ENCODE measurements at places on chromosomes 16 and 17.

DNA sequence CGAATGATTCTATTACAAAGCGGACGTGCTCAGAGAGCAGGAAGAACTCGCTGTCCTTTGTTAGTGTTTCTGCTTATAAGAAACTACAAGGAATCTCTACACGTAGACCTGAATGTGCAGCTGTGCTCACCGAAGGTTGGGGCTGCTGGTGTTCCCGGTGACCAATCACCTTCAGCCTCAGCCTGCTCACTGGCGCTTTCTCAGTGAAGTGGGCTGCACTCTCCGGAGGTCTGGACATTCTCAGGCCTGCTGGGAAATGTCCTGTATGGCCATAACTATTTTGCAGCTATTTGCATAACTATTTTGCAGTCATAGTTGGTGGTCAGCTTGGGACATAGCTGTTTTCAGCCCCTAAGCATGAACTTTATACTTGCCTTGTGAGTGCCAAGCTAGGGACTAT, 9.7 kb upstream of the CIAO3 start:
- DNase-seq: no peak

DNA sequence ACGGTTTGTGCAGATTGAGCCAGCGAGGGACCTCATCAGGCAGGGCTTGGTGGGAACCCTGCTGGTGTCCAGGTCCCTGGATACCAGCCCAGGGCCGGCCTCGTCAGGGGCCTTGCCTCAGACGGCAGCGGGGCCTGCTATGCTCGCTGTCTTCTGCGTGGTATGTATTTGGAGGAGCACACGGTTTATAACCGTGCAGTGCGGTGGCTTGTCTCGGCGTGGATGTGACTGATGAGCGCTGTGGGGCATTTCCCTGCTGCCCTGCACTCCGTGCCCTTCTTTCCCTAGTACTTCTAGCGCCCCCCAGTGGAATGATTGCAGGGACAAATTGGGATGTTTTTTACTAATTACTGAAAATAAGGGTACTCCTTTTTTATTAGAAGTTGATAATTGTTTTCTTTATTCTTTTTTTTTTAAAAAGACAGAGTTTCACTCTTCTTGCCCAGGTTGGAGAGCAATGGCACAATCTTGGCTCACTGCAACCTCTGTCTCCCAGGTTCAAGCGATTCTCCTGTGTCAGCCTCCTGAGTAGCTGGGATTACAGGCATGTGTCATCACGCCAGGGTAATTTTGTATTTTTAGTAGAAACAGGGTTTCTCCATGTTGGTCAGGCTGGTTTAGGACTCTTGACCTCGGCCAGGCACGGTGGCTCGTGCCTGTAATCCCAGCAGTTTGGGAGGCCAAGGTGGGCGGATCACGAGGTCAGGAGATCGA, 15.3 kb downstream of the TBCD start:
- DNase-seq: peak; percentile 55

GRCh38 chr17:30363715-30364202, 15.0 kb upstream of the CPD start:
- no peak for DNase-seq

GRCh38 chr17:76700617-76701470, 9.9 kb downstream of the MXRA7 start:
- peak; percentile 38 for DNase-seq

GRCh38 chr17:1398931-1399678, 917 bp downstream of the YWHAE start:
- no peak for DNase-seq

- no peak for DNase-seq
Measured at GRCh38 chr17:49572806-49573420, 2.8 kb upstream of the NXPH3 start.

- no peak for DNase-seq
Measured at GRCh38 chr17:40194821-40195220, 17.6 kb downstream of the RAPGEFL1 start.

DNA sequence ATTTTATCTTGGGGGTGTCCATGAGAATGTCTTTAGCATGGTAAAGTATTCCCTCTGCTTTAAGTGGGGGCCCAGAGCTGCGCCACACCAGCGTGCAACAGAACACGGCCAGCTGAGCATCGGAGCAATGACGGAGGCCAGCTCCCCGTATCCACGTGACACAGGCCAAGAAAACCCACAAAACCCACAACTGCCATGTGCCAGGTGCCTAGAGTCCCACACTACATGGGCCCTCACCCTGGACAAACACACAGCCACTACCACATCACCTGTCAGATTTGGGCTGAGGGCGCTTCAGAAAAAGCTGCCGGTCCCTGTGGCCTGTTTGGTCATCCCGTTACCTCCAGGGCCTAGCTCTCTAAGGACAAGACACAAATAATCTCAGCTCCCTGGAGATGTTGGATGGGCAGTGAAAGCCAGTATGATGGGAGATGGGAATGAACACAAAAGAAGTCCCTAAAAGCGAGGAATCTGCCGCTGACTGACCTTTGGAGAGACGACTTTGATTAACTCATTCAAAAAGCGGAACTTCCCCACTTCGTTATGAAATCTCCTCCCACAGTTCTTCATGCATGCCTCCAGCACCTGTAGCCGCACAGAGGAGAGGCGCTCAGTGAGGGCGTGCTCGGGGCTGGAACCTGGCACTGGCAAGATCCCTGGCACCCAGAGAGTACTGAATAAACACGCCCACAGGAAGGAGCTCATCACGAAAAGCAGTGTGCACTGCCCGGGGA, 17.1 kb downstream of the GGA3 start:
- DNase-seq: no peak

DNA sequence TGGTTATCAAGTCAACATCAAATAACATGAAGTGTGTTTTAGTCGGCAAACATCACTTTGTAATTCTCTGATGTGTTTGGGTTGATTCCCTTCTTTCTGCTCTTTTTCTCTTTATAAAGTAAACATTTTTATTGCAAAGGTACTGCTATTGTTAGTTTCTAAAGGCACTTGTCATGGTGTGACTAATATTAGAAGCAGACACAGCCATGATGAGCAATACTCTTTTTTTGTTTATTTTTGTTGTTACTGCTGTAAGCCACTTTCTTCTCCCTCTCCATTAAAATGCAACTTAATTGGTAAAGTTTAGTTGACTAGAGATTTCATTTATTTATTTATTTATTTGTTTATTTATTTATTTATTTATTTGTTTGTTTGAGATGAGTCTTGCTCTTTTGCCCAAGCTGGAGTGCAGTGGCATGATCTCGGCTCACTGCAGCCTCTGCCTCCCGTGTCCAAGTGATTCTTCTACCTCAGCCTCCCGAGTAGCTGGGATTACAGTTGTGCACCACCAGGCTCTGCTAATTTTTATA, 424.7 kb downstream of the WWOX start:
- DNase-seq: no peak

- no peak for DNase-seq
Measured at GRCh38 chr17:57294101-57294500, 37.8 kb downstream of the MSI2 start.

- DNase-seq: no peak
Measured at GRCh38 chr17:550463-551180, 164.0 kb downstream of the VPS53 start.

- no peak for DNase-seq
Measured at GRCh38 chr17:45357364-45357997, 40.7 kb upstream of the MAP3K14 start.

GRCh38 chr16:56238188-56238587, 46.9 kb downstream of the GNAO1 start:
- DNase-seq: no peak

- no peak for DNase-seq
Measured at GRCh38 chr17:40323391-40324381, 14.7 kb downstream of the RARA start.

GRCh38 chr16:84794626-84795025, 25.2 kb upstream of the CRISPLD2 start:
- no peak for DNase-seq

DNA sequence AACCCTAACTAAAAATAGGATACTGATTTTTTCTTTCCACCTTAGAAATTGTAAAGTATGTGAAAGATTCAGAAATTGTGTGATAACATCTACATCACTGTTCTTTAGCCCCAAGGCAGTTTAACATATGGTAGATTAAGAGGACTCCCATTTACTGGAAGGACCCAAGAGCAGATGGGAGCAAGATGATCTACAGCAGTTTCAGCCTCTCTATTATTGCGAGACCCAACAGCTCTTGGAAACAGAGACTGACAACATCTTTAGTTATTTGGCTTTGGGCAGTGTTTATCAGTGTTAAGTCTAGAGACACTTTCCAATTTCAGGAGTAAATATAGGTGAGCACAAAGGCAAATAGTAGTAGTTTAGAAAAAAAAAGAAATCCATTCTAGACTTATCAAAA, 124.9 kb upstream of the CORO6 start:
- DNase-seq: no peak

- no peak for DNase-seq
Measured at GRCh38 chr16:79008869-79009179, 591.7 kb downstream of the MAF start.

DNA sequence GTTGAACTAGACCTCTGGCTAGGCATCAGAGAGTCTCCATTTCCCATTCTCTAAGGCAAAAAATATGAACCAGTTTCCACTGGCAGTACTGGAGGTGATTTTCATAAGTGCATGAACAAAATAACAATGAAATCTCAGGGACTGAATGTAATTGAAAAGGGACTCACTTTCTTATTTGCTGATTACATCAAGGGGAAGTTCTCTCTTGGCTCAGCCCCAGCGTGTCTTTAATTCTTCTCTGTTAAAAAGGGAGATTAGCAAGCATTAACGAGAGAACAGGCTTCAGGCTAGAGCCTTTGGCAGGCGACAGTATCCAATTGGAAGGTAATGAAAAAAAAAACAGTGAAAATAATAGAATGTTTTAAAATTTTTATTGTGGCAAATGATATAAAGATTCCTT, 34.0 kb upstream of the ADAMTS18 start:
- no peak for DNase-seq

DNA sequence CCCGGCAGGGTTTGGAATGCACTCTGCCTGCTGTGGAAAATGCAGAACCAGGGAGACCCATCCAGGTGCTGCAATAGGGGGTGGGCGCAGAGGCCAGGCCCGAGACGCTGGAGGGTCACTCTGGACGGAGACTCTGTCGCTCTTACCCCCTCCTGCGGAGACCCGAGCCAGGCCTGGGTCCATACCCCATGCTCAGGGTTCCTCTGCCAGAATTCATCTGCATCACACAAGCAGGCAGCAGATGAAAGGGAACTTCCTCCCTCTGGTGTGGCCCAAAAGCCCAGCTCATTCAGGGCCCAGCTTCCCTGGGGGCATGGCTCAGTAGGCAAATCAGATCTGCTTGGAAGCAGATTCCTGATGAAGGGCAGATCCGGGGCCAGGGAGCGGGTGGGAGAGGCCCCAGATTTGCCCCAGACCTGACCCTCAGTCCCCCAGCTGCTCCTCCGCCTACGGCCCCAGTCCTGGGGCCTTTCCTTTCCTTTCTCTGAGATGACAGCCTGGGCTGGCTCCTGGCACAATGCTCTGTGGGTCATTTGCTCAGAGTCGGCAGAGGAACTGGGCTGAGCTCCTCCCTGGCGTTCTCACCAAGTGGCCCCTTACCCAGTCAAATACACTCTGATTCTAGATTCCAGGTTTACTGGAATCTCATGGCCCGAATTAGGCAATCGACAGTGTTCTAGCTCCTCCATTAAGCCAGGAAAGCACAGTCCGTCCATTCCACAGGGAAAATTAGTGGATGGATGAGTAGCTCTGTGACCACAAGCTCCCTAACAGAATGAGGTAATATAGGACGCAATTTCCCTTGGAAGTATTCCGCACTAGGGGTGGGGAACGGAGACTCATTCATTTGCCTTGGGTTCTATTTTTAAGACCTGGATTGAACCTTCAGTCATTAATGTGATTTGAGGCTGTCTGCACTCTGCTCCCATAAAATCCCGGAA, 19.1 kb upstream of the RASD1 start:
- no peak for DNase-seq

DNA sequence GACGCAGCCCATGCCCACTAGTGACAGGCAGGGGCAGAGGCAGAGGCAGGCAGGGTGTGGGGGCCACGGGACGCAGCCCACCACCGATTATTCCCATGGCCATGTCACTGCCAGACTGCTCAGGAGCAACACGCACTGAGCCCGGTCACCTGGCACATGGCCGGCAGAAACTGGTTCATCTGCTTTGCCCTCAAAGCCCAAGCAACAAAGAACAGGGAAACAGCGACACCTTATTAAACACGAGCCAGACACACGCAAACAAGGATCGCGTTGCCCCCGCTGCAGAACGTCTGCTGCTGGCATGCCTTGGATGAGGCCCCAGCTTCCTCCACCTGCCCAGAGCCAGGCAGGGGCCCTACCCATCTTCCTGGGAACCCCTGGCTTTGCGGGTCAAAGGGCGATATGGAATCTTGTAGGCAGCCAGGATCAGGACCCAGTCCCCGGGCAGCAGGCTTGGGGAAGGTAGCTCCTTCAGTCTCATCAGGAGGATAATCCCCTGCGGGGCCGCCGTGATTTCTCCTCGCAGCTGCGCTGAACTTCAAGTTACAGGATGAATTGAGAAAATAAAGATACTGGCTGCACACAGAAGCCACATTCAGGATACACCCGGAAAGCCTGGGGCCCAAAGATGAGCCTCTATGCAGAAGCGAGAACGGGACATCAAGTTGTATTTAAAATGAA, 4.8 kb downstream of the TBC1D16 start:
- no peak for DNase-seq

Measured in COLO829 (cell line).